Spleen (tissue), 13 donors: ENCODE measurements at places on chromosomes 6 and 20. TPM values are rescaled to one million over a fixed set of nuclear protein-coding genes. Genes with fewer than 3 reads are reported as not detected.

Gene BMP5
- not detected for polyA plus RNA-seq

DNA sequence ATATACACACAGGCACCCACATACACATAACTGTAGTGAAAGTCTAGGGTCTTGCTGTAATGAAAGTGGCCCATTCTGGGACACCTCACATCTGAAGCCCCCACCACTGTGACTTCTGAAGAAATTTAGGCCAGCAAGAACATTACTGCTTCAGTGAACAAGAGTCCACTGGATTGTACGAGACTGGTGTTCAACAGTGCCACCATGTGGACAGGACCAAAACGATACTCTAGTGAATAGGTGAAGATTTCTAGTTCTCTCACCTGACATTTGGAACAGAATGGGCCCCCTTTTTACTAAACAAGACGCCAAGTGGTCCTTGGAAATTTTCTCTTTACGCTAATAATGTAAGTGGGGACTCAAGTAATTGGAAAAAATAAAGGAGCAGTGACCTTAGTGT lies 156.9 kb downstream of the MAFB start:
- no peak for DNase-seq

DNA sequence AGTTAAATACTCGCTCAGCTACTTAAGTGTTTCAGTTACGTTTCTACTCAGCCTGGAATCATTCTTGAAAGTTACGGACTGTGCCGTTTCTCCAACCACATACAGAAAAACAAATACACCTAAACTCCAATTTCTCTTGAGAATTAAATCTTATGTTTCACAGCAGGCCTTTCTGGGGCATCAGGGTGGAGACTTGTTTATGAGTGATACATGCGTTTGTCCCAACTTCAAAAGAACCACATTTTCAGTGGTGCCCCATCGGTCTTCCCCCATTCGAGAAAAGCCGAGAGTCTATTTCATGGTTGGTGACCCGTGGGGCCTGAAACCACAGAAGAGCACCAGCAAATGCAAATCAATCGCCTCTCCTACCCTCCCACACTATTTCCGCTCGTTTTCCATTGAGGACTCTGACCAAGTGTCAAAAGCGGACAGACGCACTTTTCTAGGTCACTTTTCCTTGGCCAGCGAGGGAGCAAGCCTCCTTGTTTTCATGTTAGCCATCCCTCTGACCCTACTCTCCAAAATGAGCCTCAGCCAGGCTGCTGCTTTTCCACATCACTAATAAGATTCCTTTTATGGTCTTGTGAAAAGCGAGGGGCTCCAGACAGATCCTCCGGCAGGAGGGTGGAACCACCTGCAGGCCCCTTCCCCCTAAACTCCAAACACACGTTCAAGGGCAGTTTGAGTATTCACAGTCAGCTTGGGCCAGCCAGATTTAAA lies 3.1 kb downstream of the JAG1 start:
- no peak for DNase-seq

Gene SNX21
- polyA plus RNA-seq, result 6.3 TPM

- no peak for DNase-seq
Measured at GRCh38 chr20:21615617-21616080, 89.8 kb upstream of the PAX1 start.

DNA sequence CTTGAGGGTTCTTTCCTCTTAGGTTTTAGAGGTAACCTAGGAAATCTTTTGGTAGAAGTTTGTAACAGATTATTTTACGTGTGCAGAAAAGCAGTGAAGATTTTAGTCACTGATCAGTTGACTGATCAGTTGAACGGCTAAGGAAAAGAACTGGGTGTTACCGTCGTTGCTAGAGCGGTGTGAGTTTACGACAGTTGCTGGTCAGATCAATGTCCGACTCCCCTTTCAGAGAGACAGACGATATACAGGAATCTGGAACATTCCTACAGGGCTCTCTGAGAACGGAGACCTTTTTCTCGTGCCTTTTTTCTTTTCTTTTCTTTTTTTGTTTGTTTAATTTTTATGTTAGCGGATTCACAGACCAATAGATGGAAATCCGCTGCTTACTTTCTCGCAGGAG lies 132.1 kb upstream of the ZNF184 start:
- no peak for DNase-seq

Gene CDSN
- polyA plus RNA-seq, result not detected
